ENCODE measurements at places on chromosomes 3 and 15.

DNA sequence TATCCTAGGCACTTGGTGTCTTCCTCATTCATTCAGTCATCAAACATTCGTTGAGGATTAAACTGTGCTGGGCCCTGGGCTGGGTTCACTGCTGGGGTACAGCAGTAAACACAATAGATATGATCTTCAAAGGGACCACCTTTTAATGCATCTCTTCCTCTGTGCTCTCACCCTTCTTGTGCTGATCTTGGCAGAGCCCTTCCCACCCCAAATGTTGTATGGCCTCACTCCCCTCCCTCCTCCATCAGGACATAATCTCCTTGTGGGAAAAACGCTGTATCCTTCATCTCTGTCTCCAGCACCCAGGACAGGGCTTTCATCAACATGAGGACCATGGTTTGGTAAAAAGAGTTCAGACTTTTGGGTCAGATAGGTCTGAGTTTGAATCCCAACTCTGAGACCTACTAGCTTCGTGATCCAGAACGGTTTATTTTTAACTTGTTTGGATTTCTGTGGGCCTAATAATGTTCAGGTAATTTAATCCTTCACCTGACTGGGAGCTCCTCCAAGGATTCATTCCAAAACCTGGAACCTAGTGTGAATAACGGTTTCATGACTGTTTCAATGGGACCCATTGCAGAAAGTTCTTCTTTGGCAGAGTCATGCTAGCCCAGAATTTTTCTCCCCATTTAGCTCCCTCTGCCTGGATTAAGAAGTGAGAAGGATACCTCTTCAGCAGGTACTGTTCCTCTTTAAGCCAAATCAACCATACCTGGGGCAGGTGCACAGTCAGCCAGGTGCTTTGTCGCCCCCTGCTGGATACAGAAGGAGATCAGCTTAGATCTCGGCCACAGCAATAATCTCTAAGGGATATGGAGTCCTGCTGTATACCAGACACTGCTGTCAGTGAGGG is 5.2 kb upstream of the WNT7A start:
- peak; percentile 41 for DNase-seq
- no peaks in the 10 kb centered on the region for H3K4me1 ChIP-seq
- H3K27ac ChIP-seq = no peak overlapping the region
- H3K4me3 ChIP-seq = no peak overlapping the region
- H3K27me3 ChIP-seq = peaks cover 37% of the 10 kb centered on the region
- H3K36me3 ChIP-seq = no peaks in the 10 kb centered on the region

DNA sequence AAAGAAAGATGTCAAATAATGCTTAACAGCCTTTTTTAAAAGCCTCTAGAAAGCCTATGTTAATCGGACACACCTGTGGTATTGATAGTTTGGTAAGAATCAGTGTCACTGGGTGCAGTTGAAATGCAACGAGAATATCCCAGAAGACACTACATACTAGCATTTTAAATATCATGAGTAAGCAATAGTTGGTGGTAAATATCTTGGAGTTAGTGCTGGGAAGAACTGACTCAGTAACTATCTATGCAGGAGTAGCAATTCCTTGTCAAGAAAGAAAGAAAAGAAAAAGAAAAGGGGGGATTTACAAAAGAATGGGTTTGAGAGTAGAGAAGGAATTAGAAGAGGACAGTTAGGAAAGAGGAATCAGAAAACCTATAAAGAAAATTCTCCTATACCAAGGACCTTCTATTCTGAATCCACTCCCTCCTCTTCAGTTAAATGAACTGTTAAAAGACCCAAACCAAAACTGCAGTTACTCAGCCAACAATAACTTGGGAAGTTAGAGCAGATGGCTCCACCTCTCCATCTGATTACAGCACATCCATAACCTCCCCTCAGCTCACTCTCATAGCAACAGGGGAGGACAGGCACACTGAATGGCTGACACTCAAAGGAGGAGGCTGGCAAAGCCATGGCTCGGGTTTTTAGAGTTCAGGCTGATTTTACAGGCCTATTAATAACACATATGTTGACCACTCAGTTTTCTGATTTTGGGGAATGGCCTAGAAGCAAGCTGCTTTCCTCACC is 207.6 kb upstream of the MDFIC2 start:
- DNase-seq = no peak
- no peak overlapping the region for H3K27ac ChIP-seq
- peaks cover 10% of the 10 kb centered on the region for H3K27me3 ChIP-seq
- H3K4me3 ChIP-seq = no peak overlapping the region
- H3K36me3 ChIP-seq = no peaks in the 10 kb centered on the region

DNA sequence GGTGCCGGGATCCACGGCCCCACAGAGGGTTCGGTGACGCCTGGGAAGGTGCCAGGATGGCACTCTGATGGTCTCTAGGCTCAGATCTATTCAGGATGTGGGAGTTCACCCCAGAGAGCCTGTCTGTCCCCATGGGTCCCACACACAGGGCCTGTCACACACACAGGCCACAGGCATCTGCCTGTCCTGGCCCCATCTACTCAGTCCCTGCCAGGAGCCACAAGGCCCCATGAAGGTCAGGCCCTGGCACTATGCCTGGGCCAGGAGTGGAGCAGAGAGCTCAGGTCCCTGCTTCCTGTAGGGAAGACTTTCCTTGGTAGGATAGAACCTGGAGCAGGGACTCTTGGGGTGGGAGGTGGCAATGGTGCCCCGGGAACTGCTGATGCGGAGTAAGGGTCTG is 49.0 kb upstream of the FURIN start:
- peak overlapping the region; percentile 13 for H3K4me3 ChIP-seq
- H3K36me3 ChIP-seq = peaks cover 17% of the 10 kb centered on the region
- no peaks in the 10 kb centered on the region for H3K27me3 ChIP-seq

- peaks cover 16% of the 10 kb centered on the region for H3K4me1 ChIP-seq
- peaks cover 19% of the 10 kb centered on the region for H3K36me3 ChIP-seq
- no peak for DNase-seq
- H3K27ac ChIP-seq = no peak overlapping the region
- H3K27me3 ChIP-seq = no peaks in the 10 kb centered on the region
- H3K4me3 ChIP-seq = no peak overlapping the region
Measured at GRCh38 chr15:99385005-99385669, 133.9 kb downstream of the LRRC28 start.

GRCh38 chr3:159922193-159922840 is 66.3 kb upstream of the IL12A start:
- H3K4me1 ChIP-seq = peaks cover 7% of the 10 kb centered on the region
- no peak for DNase-seq
- no peaks in the 10 kb centered on the region for H3K36me3 ChIP-seq
- H3K4me3 ChIP-seq = no peak overlapping the region
- H3K27me3 ChIP-seq = peaks cover 21% of the 10 kb centered on the region
- H3K27ac ChIP-seq = no peak overlapping the region

GRCh38 chr15:56052395-56053045 is 59.1 kb upstream of the NEDD4 start:
- H3K4me1 ChIP-seq = no peaks in the 10 kb centered on the region
- H3K27me3 ChIP-seq = no peaks in the 10 kb centered on the region
- no peak overlapping the region for H3K4me3 ChIP-seq
- H3K36me3 ChIP-seq = no peaks in the 10 kb centered on the region
- DNase-seq = no peak

DNA sequence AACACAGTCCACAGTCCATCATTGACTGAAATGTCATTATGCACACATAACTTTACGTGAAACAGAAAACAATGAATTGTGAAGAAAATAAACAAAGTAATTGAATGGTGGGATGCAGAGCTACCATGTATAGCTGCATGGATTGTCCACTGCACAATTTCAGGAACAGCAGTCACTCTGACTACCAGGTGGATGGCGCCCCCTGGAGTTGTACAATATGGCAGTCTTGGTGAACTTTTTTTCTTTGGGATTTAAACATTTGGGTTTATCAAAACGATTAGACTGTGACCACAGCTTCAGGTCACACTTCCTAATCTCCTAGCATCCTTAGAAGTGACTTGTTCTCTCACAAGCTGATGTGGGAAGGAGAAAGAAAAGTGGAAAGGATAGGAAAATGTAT is 48.9 kb upstream of the TCF12 start:
- no peak overlapping the region for H3K4me3 ChIP-seq
- H3K27me3 ChIP-seq = peaks cover 9% of the 10 kb centered on the region
- no peak for DNase-seq
- H3K36me3 ChIP-seq = no peaks in the 10 kb centered on the region
- no peaks in the 10 kb centered on the region for H3K4me1 ChIP-seq
- no peak overlapping the region for H3K27ac ChIP-seq

Data from activated T-helper 2 cell treated with anti-CD3 and anti-CD28 coated beads, Interferon-gamma antibody, Interleukin-2, Interleukin-4, amounts not matched to agents 10 μg/mL and 5 μg/mL and 100 μg/mL, durations not matched to agents 14 hours and 24 hours and 36 hours (primary cell).